Stimulated activated CD4-positive, alpha-beta T cell treated with anti-CD3 and anti-CD28 coated beads, Interleukin-2, amount 100 ng/mL, for 48 hours (primary cell): ENCODE measurements at places on chromosomes 6 and 20.

DNA sequence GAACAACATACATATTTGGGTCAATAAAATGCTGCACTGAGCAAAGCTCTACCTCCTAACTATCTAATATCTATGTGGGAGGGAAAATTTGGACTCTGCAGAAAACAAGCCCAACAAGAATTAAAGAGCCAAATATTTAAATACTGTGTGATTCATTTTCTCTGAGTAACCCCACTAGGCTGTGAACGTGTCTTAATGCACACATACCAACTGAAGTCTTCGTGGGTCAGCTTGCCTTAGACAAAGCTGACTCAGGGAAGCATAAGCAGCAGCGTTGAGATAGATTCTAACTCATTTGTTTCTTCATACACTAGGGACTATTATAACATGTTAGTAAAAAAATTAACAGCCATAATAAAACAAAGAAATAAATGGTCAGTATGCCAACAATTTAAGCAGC, 114.3 kb downstream of the GJA1 start:
- DNase-seq = no peak

DNA sequence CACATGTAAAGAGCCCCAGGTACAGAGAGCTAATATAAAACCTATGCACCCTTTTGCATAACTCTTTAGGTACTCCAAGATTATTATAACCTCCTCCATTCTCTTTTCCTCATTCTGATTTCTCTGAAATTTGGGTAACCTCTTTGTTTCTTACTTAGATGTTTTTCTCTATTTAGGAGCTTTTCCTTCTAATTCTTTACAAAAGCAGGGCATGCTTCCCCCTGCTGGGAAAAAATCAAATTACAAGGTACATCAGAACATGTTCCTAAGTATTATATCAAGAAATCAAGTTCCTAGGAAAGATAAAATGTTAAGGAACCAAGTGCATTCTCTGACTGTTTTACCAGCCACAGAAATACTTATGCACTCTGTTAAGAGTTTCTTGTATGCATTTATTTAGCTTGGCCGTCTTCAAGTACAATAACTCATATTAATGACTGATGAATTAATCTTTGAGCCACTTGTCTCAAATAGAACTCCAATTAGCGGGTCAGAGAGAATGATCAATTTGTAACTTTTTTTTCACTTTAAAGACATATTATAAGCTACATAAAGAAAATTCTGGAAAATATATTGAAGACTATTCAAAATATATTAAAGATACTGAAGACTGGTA, 2.1 kb downstream of the KHDRBS2 start:
- DNase-seq = no peak

DNA sequence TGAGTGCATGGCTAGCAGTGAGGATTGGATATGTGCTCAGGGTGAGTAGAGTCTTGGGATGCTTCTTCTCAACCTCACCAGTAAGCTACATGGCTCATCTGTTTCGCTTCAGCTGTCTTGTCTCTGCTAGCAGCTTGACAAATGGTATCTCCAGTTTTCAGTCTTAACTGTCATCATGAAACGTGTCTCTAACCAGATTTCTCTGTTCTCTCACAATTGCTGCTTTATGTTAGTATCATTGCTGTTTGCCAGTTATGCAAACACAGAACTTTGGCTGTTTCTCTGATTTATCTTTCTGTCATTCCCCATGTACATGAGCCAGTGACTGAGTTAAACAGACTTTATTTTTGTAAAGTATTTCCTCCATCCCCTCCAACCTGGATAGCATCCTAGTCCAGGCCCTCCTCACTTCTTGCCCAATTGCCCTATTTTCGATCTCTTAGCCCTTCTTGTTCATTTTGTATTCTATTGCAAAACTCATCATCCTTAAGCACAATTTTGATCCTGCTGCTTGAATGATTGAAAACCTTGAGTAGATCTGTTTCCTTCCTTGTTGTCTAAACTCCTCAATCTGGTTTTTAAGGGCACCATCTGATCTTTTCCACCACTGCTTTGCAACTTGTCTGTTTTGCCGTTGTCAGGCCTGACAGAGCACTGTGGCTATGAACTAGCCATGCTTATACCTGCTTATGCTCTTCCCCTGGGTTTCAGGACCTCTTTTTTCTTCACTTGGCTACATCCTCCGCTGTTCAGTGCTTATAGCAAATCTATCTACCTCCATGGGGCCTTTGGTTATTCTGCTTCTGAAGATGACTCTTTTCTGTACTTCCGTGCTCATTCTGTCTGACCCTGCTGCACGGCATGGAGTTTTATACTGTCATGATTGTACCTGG, 37.7 kb upstream of the ADIG start:
- DNase-seq = no peak

DNA sequence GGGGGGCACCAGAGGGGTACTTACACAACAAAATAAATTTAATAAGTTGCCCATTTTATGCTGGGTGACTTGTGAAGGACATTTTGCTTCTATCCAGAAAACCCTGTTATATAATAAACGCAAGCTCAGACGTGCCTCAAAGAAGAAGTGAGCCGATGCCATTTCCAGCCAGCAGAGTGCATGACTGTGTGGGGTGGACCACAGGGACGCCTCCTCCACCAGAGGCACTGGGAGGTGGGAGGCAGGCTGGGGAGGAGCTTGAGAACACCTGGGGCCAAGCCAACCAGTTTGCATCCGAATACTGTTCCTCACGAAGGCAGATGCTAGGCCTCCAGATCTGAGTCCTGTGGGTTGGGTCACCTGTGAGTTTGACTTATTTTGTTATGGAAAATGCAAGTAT, 363.8 kb downstream of the RNGTT start:
- no peak for DNase-seq

DNA sequence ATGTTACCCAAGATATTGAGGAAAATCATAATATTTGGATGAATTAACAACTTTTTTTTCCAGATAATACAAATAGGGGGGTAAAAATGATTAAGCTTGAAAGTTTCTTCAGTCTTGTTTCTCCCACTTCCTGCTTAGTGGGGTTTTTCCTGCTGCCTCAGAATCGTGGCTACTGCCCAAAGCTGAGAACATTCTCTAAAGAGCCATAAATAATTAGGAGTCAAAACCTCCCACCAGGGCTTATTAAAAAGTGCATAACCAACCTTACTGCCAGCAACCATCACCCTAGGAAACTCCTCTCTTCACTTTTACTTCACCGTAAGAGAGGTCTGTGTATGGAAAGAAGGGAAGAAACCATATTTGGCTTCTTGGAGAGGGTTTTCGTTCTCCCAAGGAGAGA, 9.0 kb upstream of the LCA5 start:
- no peak for DNase-seq

DNA sequence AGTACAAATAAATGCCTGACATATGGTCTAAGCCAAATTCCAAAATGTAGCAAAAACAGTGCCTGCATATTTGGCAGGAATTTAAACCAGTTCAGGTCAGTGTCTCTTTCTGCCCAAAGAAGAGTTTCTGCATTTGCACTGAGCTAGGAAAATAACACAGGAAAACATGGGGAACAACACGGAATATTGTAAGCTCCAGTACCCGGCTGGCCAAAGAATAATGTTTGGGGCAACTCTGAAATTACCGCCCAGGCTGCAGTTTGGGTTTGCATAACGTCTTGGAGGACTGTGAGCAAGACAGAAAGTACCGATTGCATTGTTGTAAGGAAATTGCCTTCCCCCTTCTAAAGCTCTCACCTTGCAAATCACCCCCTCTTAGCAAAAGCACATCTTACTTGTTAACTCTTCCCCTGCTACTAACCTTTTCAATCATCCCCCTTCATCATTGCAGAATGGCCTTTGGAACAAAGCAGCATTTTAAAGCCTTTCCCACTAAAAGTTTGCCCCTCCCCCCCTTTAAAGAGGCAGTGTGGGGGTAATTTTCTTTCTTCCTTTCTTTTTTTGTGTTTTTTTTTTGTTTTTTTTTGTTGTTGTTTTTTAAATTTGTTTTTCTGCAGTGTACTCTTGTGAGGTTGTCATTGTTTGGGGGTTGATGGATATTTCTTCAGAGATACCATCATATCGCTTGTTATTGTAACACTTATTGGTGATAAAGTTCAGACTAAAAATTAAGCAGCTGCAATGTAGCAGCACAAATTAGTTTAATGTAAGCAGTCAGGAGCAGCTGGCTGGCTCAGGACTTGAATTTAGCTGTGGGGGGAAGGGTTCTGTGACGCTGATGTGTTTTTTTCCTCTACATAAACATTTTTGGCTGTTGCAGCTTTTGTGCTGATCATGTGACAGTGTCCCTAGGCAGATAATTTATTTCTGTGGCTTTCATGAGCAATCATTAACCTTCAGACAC, 100.0 kb upstream of the CITED2 start:
- DNase-seq = no peak

- no peak for DNase-seq
These were observed 113.7 kb upstream of the BCLAF1 start for GRCh38 chr6:136403110-136403980.

DNA sequence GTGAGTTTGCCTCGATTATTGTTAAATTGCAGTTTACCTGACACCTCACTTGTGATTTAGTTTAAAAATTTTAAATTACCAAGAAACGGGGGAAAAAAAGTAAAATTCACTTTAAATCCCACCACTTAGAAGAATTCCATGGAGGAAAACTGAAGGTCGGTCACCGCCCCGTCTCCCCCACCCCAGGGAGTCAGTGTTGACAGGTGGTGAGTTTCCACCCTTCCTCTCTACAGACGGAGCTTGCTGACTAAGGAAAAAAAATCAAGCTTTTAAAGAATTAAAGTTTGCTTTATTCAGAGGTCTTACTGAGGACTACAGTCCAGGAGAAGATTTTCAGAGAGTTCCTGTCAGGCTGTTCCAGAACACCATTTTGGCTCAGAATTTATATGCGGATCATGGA, 42.3 kb downstream of the SLC22A1 start:
- DNase-seq = no peak

GRCh38 chr6:142276256-142276655, 25.6 kb upstream of the ADGRG6 start:
- DNase-seq = no peak
